ENCODE measurements at places on chromosomes 5 and 9.

GRCh38 chr9:12748016-12748415 is 26.8 kb upstream of the LURAP1L start:
- DNase-seq: no peak

- DNase-seq: no peak
Measured at GRCh38 chr9:114503522-114504340, 1.5 kb downstream of the WHRN start.

DNA sequence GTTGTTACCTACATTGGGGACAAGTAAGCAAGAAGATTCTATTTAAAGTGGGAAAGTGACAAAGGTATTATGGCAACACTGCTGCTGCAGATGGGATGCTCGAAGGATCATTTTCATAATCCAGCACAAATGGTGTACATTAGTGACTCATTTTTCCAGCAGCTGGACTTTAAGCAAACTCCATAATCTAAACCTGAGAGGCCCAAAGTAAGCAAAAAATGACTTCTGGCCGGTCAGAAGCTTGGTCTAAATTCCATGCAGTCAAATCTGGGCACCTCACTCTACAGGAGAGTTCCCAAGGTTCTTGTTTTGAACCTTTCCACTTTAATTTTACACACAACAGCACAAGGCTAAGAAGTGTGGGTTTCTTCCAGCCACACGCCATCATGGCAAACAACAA is 43.6 kb upstream of the TRAF1 start:
- DNase-seq: no peak

GRCh38 chr5:134370311-134370870 is 978 bp upstream of the UBE2B start:
- DNase-seq: no peak

DNA sequence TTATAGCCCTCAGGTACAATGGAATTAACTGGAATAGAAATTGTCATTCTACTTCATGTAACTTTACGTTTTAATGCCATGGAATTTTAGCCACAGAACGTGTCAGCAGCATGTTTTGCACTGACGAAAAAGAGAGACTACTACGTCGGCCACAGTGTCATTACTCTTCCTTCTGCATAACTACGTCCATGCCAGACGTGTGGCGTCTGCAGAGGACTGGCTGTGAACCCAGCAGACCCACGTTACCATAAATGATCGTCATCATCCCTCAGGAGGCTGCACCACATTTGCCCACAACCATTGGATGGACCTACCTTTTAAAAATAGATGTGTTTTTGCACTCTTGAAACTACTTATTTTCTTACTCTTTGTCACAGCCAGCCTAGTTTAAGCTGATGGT is 63.8 kb upstream of the ATG10 start:
- no peak for DNase-seq

DNA sequence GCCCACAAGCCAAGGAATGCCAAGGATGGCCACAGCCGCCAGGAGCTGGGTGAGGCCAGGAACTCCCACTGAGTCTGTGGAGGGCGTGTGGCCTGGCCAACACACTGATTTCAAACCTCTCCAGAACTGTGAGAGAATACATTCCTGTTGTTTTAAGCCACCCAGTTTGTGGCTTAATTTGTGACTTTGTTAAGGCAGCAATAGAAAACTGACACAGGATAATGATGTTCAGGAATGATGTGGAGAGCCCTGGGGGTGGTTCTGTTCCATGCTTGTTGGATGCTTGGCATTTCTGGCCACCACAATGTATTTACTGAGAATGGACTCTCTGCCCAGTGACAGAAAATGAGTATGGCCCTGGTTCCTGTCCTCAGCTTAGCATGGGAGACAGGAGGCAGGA is 82.8 kb downstream of the DAP start:
- no peak for DNase-seq

DNA sequence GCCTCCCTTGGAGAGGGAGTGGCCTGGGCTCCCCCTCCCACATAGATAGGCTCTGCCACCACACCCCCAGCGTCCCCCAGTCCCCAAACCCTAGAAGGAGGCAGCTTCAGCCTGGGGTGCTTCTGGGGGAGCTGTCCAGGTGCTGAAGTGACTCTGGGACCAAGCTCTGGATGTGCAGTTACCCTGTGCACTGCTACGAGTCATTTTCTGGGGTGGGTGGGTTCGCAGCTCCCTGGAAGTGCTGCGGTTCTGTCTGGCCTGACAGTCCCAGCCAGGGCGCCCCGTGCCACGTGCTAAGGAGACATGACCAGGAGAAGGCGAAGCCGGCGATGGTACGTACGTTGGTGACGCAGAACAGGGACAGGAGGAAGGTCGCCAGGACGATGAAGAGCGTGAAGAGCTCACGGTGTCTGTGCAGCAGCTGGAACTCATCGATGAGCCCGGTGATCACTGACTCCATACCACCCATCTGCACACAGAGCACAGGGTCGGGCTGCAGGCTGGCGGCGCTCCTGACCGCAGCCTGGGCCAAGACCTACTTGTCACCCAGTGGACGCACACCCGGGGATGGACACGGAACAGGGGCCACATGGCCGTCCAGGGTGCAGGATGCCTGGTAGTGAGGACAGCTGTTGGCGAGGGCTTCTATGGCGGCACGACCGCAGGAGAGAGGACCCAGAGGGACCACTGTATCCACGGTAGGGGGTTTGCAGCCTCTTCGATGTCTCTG is 35.7 kb downstream of the SLC6A3 start:
- DNase-seq: peak; percentile 34

DNA sequence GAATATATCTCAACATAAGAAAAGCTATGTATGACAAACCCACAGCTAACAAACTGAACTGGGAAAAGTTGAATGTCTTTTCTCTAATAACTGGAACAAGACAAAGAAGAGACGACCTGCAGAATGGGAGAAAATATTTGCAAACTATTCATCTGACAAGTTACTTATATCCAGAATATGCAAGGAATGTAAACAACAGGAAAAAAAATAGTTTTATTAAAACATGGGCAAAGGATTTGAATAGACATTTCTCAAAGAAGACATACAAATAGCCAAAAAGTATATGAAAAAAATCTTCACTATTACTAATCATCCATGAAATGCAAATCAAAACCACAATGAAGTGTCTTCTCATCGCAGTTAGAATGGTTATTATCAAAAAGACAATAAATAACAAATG is 181.7 kb upstream of the TLX3 start:
- DNase-seq: no peak

GRCh38 chr9:121645853-121646807 is 5.3 kb upstream of the DAB2IP start:
- DNase-seq: no peak

DNA sequence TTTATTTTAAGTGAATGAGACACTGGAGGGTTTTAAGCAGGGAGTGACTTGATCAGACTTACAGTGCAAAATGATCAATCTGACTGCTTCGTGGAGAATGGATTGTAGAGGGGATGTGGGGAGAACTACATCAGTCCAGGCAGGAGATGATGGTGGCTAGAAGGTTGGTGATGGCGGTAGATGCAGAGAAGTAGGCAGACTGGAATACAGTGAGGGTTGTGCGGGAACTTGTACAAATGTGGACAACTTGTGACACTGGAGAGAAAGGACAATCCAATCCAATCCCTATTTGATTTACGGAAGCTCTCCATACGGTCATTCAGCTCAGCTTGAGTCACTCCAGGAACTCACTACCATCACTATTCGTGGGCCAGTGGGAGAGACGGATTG is 593 bp downstream of the TIGD6 start:
- no peak for DNase-seq

- DNase-seq: no peak
Measured at GRCh38 chr9:22142671-22143070, 133.6 kb upstream of the CDKN2B start.

All from neural crest cell (in vitro differentiated cells).